Adrenal gland (tissue), 19 donors: ENCODE measurements at places on chromosomes 11 and 22. TPM values are rescaled to one million over a fixed set of nuclear protein-coding genes. Genes with fewer than 3 reads are reported as not detected.
A peak's percentile ranks its signal among the peaks of the same experiment; 100 is the strongest.

SLC17A6 gene
- not detected for total RNA-seq

SCGB2A2 gene
- total RNA-seq = not detected

AQP11 gene
- 27.6 TPM for total RNA-seq

TEX12 gene
- total RNA-seq = not detected

DNA sequence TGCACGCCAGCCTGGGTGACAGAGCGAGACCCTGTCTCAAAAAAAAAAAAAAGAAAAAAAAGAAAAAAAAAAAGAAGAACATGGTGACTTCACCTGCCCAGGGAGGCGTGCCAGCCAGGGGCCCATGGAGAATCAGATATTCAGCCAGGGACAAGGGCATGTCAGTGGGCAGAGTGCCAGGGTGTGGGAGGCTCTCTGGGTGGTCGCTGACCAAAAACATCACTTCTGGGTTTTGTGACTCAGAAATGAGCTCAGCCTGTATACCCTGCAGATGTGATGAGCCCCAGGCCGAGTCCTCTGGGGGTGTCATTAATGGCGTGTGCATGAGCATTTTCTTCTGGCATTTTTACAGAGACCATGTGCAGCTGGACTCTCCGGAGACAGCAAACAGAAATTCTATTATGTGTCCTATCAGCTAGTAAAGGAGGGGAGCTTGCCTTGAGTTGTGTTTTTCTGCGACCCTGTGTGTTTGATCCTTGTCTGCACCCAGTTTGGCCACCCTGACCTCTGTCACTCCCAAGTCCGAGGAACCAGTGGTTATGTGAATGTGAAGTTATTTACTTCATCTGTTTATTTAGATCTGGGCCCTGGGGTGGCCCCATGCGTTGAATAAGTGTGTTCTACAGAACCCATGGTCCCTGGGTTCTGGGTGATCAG is 53.6 kb downstream of the BCR start:
- no peak for DNase-seq

DNA sequence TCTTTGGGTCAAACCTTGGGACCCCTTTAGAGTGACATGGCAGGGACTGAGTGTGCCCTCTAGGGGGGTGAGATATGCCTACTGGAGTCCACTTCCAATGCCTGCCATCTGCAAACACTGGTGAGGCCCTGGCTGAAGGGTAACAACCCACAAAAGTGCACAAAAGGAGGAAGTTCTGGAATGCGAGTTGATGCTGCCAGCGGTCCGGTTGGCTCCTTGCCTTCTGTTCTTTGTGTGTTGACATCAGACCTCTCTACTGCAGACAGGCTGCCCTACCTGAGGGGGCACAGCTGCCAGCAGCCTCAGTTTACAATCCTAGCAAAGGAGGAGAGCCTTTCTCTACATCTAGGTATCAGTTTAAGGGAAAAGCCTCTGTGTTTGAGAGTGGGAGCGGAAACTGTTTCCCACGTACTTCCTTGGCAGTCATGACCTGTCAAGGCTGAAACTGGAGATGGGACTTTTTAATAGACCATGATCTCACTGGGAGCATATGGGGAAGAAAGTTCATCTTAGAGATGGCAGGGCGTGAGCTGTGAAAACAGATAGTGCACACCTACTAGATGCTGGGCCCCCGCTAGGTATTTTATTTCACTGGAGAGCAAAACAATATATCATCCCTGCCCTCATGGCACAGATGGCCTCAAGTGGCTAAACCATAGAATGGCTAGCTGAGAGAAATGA is 27.2 kb downstream of the BMAL1 start:
- DNase-seq = no peak

GRCh38 chr11:882596-882995 is 28.0 kb downstream of the CHID1 start:
- DNase-seq = no peak

- no peak for DNase-seq
These were observed 1698.3 kb upstream of the RAG2 start for GRCh38 chr11:38296211-38296776.

GRCh38 chr11:38159038-38159437 is 1561.0 kb upstream of the RAG2 start:
- no peak for DNase-seq

DNA sequence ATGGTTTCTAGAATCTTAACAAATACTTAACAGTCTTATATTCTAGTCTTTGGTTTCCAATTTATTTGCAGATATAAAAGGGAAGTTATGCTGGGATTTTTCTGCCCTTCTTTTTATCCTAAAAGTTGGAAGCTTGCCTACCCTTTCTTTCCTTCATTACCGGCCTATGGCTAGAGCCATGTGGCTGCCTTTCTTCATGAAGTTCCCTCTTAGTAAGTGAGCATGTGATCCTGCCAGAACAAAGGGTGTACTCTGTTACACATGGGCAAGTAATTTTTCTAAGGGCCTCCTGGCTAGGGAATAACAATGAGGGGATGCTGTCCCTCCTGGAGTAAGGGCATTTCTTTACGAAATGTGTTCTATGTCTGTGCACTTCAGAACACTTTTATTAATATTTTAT is 252.1 kb upstream of the PITPNB start:
- DNase-seq = no peak

DNA sequence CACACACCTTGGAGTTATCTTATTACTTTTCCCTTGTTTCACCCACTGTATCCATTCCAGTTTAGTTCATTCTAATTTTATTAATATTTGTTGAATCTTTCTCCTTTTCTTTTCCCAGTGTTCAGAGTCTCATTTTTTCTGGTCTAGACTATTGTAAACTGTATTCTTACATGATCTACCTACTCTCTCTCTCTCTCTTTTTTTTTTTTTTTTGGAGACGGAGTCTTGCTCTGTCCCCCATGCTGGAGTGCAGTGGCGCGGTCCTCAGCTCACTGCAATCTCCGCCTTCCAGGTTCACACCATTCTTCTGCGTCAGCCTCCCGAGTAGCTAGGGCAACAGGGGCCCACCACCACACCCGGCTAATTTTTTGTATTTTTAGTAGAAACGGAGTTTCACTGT is 2.1 kb downstream of the ANKRD42 start:
- DNase-seq = no peak

DNA sequence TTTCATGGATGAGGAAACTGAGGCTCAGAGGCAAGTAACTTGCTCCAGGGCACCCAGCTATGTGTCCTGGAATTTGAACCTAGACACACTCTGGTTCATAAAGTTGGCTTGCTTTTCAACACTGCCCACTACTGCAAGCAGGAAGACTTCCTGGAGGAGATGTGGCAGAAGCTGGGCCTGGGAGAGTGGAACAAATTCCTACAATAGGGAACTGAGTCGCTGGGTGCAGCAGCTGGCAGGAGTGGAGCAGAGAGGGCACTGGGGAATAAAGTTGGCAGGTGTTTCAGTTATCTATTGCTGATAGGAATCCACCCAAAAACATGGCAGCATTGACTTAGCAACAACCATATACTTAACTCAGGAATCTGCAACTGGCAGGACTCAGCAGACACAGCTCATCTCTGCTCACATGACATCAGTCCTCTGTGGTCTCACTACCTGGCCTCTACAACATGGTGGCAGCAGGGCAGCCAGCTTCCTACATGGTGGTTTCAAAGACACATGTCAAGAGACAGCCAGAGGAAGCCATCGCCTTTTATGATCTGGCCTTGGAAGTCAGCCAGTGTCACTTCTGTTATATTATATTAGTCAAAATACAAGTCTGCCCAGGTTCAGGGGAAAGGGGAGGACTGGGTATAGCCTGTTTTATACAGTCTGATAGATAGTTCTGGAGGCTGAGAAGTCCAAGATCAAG is 10.6 kb upstream of the CARD10 start:
- no peak for DNase-seq

DNA sequence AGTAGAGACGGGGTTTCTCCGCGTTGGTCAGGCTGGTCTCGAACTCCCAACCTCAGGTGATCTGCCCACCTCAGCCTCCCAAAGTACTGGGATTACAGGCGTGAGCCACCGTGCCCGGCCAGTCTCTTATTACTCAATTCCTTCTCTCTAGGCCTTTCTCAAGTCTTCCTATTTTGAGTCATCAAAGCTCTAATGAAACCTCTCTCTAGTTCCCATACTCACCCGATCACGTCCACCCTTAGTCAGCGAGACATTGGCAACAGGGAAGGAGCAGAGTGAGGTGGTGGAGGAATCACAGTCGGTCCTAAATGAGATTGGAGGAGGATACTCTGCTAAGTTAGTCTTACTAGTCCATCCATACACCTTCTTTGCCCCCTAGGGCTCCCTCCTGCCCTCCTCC is 5.0 kb downstream of the BSCL2 start:
- no peak for DNase-seq

- no peak for DNase-seq
These were observed 6.6 kb downstream of the HOATZ start for GRCh38 chr11:111521135-111521534.

GRCh38 chr11:66371627-66372415 is at the start of gene SLC29A2:
Gene SLC29A2, minus strand, starts transcription at chr11:66371760. Its CDS starts 169 bp downstream, at chr11:66371591.
- DNase-seq = no peak

- DNase-seq = no peak
These were observed 1.4 kb downstream of the FGF4 start for GRCh38 chr11:69773626-69774353.

DNA sequence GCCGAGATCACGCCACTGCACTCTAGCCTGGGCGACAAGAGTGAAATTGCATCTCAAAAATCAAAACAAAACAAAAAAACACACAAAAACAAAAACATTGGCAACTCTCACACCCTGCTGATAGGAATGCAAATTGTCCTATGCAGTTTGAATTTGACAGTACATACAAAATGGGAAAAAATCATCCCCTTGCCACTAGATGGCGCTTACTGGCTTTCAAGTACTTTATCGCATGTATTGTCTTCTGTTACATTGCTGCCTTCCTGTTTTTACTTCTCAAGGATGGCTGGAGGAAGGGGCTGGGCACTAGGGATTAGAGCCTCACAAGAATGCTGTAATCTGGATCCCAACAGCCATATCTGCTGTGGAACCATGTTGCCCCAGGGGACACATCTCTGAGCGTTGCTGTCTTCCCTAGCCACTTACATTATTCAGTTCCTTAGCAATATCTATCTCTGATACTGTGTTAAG is 59.4 kb upstream of the A4GALT start:
- peak; percentile 74 for DNase-seq

- no peak for DNase-seq
These were observed 1331.3 kb downstream of the BRD1 start for GRCh38 chr22:48496226-48496845.

DNA sequence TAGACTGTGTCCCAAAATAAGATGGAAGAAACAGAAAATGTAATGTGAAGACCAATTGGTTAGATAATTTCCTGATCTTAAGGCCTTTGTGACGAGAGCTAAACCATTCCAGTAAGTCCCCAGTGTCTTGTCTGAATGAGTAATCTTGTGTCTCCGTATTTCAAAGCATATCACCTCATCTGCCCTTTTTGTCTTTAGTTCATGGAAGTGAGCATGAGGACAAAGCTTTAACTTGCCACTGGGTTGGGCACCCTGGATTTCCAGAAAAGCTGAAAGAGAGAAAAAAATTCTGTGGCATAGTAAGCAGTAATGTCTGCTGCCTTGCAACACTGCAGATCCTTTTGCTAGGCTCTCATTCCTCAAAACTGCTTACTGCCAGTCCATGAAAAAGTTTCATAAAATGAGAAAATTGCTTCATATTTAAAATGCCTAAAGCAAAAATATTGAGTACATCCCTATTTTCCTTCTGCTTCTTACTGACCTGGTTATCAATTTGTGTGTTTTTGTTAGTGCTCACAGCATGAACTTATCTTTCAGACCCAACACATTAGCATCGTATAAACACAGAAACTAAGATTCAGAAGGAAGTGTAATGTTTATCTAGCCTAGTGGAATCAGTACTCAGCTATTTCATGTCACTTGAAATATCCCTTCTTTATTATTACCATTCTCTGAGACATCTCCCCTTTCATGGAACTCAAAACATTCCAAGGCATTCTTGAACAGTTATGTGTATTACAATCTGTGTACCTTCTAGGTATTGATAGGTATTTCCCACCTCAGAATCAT is 5.3 kb downstream of the CASP12 start:
- DNase-seq = no peak

DNA sequence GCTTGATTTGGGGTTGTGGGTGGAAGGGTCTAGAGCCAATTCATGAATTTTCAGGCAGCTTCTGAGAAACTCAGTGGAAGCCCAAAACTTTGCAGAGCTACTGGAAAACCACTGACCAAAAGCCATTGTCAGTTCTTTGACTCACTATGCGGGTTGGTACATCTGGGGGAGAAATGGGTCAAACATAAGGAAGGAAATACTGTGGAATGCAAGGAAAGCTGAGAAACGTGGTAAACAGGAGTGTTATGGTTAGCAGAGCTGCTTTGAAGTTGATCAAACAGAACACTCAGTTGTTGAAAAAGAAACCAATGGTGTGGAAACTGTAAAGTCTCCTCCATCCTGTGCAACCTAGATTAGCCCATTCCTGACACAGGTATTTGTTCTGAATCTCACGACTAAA is 6.3 kb upstream of the ABTB2 start:
- no peak for DNase-seq

- no peak for DNase-seq
These were observed 52.1 kb downstream of the NTM start for GRCh38 chr11:131422496-131422895.

- no peak for DNase-seq
These were observed 82.9 kb downstream of the CCDC34 start for GRCh38 chr11:27280140-27280539.

DNA sequence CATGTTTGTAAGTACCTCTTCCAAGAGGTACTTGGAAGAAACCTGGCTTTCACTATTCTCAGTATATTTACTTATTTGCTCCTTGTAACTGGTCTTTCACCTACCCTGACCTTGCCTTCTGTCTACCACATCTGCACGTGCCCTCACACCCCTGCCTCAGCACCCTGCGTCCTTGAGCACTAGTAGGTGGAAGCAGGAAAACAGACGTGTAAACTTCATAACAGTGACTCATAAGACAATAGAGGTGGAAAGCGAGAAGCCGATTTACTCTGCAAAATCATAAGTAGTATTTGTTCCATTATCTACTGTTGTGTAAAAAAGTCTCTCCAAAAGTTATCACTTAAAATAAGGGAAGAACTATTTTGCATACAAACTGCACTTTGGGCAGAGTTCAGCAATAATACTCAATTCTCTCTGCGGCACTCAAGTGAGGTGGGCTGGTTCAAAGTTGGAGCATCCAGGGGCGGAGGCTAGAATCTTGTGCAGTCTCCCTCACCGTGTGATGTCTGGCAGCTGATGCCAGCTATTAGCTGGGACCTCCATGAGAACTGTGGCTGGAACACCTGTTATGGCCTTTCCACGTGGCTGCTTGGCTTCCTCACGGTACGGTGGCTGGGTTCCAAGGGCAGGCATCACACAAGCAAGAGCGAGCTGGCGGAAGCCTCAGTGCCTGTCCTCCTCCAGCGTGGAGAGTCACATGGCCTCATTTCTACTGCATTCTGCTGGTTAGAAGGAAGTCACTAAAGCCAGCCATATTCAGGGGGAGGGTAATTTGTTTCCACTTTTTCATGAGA is 30.4 kb downstream of the PACS1 start:
- DNase-seq = peak; percentile 90

DNA sequence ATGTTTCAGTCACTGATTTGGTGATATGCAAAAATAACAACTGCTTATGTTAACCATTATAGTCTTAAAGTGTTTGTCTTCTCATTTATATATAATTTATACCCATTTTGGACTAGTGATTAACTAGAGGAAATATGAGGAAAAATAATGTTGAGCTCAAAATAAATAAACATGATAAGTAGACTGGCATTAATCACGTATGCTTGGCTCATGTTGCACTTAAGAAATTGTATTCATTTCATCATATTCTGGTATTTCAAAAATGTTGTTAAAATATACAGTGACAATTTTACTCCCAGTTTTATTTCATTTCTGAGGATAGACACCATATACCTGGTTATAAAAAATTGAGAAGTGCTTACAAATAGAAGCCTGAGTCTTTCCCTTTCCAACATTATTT is 3.8 kb upstream of the OR10D3 start:
- no peak for DNase-seq
